Activated naive CD4-positive, alpha-beta T cell treated with anti-CD3 and anti-CD28 coated beads, Interleukin-2, amount 50 U/mL, for 16 hours (primary cell): ENCODE measurements at places on chromosomes 5 and 9.

- no peak for DNase-seq
Measured at GRCh38 chr5:21581508-21581907, 1271.6 kb downstream of the CDH12 start.

GRCh38 chr5:33833237-33833575 lies 58.6 kb downstream of the ADAMTS12 start:
- no peak for DNase-seq

DNA sequence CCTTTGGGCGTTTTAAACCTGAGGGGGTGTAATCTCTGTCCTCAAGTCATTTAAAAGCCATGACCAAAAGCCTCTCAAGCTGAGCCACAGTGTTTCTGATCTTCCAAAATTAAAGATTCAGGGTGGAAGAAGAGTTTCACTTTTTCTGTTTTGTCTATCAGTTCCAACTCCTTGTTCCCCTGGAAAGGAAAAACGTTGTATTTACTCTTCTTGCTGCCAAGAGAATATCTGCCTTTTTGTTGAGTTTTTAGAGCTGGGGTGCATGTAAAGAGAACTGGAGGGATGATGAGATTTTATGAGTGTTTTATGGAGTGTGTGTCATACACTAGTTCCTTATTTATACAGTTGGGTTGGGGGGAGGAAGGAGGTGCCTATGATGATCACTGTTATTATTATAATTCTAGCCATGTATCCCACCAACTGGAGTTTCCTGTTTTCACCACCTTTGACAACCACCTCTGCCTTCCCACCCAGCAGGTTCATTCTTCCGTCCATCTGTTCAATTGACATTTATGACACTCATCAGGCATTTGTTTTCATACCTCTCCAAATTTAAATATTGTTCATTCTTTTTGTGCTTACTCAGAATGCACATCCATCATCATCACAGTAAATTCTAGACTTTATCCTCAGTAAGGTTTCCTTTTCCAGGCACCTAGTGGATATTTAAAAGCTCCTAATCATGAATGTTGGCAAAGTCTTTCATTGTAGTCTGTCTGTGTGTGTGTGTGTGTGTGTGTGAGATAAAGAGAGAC lies 97.9 kb upstream of the MPDZ start:
- DNase-seq: no peak

DNA sequence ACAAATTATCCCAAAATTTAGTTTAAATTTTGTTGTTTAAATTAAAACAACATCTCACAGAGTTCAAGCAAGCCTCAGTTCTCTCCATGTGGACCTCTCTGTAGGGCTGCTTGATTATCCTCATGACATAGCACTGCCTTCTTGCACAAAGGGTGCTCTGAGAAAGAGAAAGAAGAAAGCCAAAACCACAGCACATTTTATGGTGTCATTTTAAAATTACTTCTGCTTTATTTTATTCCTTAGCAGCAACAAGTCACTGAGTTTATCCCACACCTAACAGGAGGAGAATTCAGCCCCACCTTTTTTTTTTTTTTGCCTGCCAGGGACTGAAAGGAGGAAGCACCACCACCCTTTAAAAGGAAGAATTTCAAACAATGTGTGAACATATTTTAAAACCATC lies 12.8 kb upstream of the KCNV2 start:
- DNase-seq: no peak

GRCh38 chr9:114139071-114139470 lies 16.3 kb upstream of the COL27A1 start:
- DNase-seq: no peak

GRCh38 chr9:131642496-131643083 lies 97.3 kb downstream of the PRRT1B start:
- peak; percentile 54 for DNase-seq

DNA sequence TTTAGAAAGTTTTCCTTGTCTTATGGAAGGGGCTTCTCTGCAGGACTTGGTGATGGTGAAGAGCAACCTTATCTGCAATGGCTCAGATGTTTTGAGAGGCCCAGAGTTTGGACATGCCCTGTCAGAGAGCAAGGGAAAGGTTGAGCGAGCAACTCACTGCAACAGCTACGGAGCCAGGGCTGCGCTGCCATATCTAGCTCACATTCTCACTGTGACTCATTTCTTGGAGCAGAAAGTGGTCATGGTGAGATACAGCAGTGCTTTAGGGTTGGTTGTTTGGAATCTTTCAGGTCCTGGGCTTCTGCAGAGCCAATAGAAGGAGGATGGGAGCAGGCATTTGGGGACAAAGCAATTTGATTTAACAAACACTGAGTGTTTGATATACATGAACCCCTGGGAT lies 12.3 kb downstream of the GLRA1 start:
- no peak for DNase-seq

GRCh38 chr5:39648085-39648847 lies 223.5 kb upstream of the DAB2 start:
- no peak for DNase-seq

DNA sequence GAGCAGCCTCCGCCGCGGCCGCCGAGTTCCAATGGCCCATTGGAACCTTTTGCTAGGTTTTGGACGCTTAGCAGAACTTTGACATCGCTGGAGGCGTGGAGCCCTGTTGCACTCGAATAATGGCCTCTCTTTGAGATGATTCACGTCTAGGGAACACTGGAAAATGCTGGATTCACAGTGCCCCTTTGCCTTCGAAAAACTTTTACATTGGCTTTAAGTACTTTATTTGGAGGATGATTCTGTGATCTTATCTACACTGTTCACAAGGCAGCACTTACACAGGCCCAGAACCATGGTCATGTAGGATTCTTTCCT lies 536 bp upstream of the PPIC start:
- no peak for DNase-seq

GRCh38 chr5:33088176-33088575 lies 352.6 kb upstream of the TARS1 start:
- no peak for DNase-seq

- no peak for DNase-seq
Measured at GRCh38 chr5:67805666-67806348, 409.7 kb upstream of the PIK3R1 start.

DNA sequence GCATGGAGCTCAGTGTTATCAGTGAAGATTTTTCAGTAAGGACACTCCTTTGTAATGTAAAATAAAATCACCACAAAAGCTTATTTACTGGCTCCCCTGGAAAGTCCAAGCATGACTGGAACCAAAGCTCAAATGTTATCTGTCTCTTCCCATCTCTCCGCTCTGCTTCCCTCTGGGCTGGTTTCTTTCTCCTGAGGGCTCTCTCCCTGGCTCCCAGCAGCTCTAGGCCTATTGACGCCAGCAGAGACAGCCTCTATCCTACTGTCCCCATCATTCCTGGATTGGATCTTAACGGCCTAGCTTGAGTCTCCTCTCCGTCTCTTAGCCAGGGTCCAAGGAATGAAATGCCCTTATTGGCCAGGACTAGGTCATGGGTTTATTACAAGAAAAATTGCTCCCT lies 86.1 kb downstream of the TMEM167A start:
- DNase-seq: no peak

- no peak for DNase-seq
Measured at GRCh38 chr9:136592666-136593065, 46.8 kb upstream of the NOTCH1 start.

- no peak for DNase-seq
Measured at GRCh38 chr9:21027295-21027694, 4.1 kb downstream of the HACD4 start.

DNA sequence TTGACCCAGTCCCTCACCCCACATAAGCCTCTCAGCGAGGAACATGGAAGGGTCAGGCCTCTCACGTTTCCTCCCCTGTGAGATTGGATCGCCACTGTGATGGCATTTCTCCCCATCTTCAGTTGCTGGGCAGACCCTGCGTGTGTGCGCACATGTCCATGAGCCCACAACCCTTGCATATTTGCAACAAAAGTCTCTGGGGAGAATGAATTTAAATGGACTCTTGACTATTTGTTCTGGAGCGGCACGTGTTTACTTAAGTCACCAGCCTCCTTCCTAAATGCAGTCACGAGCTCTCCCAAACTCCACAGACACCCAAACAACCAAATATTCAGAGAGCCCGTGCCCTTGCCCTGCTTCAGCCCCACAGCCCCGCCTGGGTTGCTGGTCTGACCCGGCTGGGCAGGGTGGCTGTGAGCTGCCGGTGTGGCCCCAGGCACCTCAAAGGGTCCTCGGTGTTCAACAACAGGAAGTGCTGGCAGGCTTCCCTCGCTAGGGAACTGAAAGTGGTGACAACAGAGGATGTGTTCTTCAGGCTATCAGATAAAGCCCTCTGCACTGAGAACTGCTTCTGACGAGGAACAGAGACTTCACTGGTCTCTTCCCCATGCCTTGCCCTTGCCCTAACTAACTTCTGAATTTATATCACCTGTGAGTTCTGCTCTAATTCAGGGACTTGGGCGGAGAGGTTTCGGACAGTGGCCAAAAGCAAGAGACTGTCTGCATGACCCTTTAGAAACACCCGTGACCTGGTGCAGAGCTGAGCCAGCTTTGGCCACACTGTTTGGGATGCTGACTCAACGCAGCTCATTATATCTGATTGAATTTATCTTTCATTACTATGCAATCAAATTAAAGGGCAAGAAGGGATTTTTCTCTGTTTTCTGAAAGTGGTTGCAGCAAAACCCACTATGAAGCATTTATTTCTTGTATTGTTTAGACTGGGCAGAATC lies 19.2 kb upstream of the CD180 start:
- DNase-seq: peak; percentile 53

DNA sequence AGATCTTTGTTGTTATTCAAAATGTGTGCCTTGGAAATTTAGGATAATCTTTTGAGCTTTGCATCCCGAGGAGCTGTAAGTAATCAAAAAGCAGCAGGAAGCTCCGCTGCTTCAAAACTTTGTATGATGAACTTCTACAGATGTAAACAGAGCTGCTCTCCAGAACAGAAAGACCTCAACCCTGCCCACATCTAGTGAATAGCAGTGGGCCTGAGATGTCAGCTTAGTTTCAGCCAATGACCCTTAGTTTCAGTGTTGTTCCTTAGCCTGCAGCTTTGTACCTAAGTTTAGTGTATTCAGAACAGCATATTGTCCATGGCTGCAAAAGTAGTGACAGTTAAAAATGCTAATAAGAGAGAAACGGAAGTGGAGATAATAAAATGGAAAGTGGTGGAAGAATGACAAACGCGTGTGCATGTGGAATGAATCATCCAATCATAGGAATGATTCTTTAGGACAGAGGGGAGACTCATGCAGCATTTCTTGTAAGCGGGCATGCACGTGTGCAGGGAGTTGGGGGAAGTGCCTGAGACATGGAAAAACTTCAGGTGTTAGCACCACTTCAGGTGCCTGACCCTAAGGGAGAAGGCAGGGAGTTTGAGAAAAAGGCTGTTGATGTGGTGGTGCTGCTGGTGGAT lies 24.9 kb downstream of the SNX24 start:
- no peak for DNase-seq

DNA sequence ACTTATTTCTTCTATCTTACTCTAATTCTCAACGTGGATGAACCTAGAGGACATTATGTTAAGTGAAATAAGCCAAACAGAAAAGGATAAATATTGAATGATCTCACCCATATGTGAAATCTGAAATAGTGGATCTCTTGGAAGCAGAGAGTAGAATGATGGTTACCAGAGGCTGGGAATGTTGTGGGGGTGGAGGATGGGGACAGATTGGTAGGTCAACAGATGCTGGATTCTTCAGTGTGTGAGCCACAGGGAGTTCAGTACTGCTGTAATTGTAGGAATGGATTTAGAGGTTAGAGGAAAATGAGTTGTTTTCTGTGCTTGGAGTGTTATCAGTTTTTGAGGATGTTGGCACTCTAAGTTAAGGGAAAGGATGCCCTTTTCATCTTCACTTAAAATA lies 190.6 kb downstream of the FBXL7 start:
- no peak for DNase-seq

DNA sequence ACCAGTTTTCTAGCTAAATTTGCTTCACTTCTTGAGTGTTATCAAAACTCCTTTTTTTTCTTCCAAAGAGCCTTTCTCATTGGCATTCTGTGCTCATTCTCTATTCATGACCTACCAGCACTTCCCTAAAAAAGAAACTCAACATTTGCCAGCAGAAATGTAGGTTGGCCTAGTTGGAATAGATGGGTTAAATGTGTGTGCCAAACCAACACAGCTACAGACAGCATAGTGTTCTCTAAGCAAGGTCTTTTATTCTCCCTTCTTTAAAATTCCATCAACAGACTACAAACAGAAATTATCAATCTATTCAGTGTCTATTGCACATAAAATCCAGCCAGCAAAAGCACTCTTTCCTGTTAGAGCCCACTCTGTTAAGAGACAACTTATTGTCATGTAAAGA lies 255.8 kb upstream of the PUM3 start:
- DNase-seq: no peak

DNA sequence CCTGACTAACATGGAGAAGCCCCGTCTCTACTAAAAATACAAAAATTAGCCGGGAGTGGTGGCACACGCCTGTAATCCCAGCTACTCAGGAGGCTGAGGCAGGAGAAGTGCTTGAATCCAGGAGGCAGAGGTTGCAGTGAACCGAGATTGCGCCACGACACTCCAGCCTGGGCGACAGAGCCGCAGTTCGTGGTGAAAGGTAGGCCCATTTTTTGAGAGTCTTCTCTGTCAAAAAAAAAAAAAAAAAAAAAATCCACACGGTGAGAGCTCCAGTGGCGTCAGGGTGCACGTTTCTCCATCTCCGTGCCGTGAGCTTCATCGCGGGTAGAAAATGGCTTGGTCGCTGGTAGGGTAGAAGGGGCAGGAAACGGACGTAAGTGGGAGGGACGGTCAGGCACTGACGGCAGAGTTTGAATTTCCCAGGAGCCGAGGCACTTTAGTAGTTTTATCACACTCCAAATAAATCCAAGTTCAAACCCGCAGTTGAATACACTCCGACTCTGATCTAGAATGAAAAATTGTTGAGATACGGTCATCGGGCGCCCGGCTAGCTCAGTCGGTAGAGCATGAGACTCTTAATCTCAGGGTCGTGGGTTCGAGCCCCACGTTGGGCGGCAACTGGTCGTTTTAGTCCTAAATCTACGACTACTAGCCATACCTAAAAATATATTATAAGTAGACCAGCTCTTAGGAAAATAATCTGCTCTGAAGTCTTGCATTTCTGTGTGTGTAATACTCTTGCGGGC lies 2.4 kb upstream of the TRIM7 start:
- peak; percentile 82 for DNase-seq

DNA sequence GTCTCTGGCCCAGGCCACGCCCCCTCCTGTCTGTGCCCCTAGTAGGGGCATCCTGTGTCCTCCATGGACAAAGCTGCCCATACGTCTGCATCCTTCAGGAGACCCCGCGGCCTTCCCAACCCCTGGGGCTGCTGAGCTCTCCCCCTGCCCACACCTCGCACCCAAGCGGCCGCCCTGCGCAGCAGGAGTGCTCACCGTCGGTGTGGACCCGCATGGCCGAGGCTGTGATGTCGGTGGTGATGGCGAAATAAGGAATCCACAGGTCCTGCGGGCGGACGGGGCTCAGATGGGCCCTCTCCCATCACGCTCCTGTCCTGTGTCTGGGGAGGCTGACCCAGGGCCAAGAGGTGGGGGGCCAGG lies 4.8 kb upstream of the NSMF start:
- DNase-seq: no peak

- no peak for DNase-seq
Measured at GRCh38 chr5:175551266-175551665, 72.9 kb downstream of the SFXN1 start.

- DNase-seq: no peak
Measured at GRCh38 chr5:55039843-55040242, 15.8 kb downstream of the GZMK start.
